ENCODE measurements at places on chromosomes 5 and 9.

DNA sequence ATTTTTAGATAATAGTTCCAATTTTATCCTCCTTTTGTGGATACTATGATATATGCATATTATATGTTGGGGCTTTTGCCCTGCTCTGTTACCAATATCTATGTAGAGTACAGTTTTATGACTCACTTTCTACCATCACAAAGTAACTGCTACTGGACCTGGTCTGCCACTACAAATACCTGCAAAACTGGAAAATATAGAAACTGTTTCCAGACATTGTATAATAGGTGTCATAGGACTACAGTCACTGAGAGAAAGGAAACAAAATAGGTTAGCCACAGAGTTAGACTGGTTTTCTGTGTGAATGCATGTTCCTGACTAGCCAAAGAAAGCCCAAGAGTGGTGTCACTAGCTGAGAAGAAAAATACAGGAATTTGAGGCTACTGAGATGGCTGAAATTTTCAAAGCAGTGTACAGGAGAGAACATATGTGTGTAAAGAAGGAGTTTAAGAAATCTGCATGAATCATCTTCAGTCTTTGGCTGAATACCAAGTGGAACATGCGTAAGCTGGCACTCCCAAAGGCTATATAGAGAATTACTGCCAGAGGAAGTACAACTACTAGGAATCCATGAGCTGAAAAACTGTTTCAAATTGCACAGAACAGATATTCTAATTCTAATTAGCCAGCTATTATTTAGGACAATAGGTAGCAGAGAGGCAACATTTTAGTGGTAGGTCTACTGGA lies 29.0 kb upstream of the FAM174A start:
- no peak overlapping the region for H3K4me3 ChIP-seq
- ATAC-seq: no peak
- H3K27ac ChIP-seq: no peak overlapping the region

DNA sequence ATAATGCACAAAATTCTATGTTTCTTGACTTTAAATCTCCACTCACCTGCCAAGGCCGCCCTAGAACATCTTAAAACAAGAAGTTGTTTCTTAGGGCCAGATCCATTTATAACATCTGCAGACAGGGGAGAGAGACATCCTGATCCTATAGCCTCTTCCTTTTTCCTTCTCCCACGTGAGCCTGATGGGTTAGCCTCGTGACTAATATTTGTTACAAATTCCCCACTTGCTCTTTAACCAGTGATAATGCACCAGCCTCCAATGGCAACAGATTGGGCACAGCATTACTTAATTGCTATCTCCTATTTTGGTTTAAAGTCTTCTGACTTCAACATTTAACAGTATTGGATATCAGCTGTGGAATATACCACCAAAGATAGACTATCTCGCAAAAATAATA lies 196.5 kb downstream of the GADD45G start:
- no peak for ATAC-seq
- no peak overlapping the region for H3K27ac ChIP-seq
- no peaks in the 10 kb centered on the region for H3K36me3 ChIP-seq
- H3K4me3 ChIP-seq: no peak overlapping the region
- no peaks in the 10 kb centered on the region for H3K27me3 ChIP-seq

DNA sequence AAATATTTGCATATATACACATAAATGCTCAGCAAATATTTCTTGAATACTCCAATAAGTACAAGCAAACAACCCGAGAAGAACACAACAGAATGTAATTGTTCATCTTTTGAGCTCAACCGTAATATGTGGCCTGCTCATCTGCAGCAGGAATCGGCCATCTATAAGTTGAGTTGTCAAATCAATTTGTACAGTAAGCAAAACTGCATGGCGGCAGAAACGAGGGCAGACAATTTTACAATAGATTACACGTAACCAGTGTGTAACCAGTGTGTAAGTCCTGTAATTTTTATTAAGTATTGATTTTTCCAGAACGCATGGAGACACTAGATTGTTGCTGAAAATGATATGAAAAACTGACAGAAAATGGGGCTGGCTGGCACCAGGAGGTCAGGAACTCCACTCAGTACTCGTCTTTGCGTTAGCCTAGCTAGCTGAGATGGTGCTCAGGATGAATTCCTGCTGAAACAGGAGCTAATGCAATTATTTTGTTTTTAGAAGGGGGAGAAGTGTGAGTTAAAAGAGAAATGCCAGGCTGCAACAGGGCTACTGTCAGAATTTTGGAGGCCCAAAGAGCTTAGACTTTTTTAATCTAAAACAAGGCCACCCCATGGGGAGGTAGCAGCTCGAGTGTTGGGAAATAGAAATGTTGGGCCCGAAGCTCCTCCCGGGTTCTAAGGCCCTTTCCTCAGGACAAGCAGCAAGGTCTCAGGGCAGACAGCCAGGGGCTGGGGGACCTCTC lies 682 bp downstream of the DHX29 start:
- ATAC-seq: no peak
- H3K4me1 ChIP-seq: peaks cover 70% of the 10 kb centered on the region
- no peaks in the 10 kb centered on the region for H3K27me3 ChIP-seq
- peak overlapping the region; percentile 93 for H3K27ac ChIP-seq
- H3K36me3 ChIP-seq: no peaks in the 10 kb centered on the region

DNA sequence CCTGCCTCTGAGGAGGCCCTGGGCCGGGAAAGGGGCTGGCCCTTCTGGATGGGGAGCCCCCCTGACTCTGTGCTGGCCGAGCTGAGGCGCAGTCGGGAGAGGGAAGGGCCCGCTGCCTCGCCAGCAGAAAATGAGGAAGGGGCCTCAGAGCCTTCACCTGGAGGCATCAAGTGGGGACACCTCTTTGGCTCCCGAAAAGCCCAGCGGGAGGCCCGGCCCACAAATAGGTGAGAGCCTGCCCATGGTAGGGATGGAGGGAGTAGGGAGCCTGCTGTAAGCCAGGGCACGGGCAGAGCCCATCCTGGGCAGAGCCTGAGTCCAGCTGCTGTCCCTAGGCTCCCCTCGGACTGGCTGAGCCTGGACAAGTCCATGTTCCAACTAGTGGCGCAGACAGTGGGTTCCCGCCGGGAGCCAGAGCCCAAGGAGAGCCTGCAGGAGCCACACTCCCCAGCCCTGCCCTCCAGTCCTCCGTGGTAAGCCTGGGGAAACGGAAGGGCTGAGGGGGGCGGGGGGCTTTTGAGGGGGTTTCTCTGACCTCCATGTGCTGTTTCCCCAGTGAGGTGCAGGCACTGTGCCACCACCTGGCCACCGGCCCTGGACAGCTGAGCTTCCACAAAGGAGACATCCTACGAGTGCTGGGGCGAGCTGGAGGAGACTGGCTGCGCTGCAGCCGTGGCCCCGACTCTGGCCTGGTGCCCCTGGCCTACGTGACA lies 44.3 kb upstream of the TESK1 start:
- no peak overlapping the region for H3K4me3 ChIP-seq
- ATAC-seq: no peak
- H3K27ac ChIP-seq: peak overlapping the region; percentile 55
- H3K36me3 ChIP-seq: no peaks in the 10 kb centered on the region

GRCh38 chr9:132185073-132186009 lies 23.5 kb downstream of the NTNG2 start:
- H3K27ac ChIP-seq: no peak overlapping the region
- no peak overlapping the region for H3K4me3 ChIP-seq
- no peak for ATAC-seq
- H3K27me3 ChIP-seq: peaks cover 74% of the 10 kb centered on the region

DNA sequence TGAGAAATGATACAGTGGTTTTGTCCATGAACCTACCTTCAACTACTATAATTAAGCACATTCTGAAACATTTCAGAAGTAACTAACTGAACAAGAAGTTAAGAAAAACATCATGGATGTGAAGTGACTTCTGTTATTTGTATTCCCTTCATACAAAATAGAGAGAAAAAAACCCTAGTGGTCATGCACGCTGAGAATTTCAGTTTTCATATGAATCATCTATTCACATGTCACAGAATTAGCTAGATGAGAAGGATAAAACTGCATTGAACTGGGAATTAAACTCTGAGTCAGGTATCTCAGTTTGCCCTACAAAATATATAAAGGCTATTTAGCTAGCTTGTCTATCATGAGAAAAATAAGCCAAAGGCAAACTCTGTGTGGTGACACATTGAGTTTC lies 451.8 kb upstream of the FTMT start:
- H3K36me3 ChIP-seq: no peaks in the 10 kb centered on the region
- no peak overlapping the region for H3K27ac ChIP-seq
- H3K4me1 ChIP-seq: no peaks in the 10 kb centered on the region
- H3K4me3 ChIP-seq: no peak overlapping the region

DNA sequence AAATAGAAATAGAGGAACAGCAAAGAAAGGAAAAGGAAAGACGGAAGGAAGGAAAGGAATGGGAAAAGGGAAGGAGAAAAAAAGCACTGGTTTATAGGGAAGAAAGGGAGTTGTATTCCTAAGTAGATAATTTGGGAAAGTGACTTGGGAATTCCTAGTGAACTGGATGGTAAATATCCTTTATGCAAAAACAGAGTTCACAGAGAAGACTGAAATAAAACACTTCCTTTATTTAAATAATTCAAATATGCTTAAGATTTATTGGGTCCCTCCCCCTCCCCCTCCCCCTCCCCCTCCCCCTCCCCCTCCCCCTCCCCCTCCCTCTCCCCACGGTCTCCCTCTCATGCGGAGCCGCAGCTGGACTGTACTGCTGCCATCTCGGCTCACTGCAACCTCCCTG lies 69.4 kb downstream of the PJA2 start:
- no peaks in the 10 kb centered on the region for H3K27me3 ChIP-seq
- H3K4me1 ChIP-seq: no peaks in the 10 kb centered on the region
- H3K27ac ChIP-seq: no peak overlapping the region
- no peak overlapping the region for H3K4me3 ChIP-seq
- ATAC-seq: no peak

All from gastroesophageal sphincter (tissue), 4 donors.